ENCODE measurements at places on chromosomes 13 and 19.

- no peak for DNase-seq
These were observed 228.4 kb downstream of the ENOX1 start for GRCh38 chr13:43558326-43558725.

- DNase-seq, result no peak
These were observed 6.3 kb downstream of the CALM3 start for GRCh38 chr19:46607448-46607841.

GRCh38 chr13:111046590-111047141 is 68.4 kb upstream of the ARHGEF7 start:
- no peak for DNase-seq

DNA sequence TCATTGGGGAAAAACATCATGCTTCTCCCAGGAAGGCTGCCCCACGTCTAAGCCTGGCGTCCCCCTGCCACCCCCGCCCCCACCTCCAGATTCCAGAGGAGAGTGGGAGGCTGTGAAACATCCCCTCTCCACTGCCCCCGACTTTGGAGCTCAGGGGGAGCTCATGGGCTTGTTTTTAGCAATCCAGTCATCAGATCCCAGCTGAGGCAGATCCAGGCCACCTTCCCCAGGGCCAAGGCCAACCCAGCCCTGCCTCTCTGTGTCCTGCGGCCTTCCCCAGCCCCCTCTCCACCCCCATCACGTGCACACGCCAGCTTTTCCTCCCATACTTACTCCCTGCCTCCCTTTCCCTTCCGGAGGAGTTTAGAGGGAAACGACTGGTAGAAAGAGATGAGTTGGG is 38.8 kb downstream of the SHISA2 start:
- no peak for DNase-seq

GRCh38 chr13:109990296-109990695 is 203.9 kb upstream of the IRS2 start:
- DNase-seq, result no peak

GRCh38 chr13:30654430-30654829 is 36.7 kb downstream of the USPL1 start:
- DNase-seq, result no peak

DNA sequence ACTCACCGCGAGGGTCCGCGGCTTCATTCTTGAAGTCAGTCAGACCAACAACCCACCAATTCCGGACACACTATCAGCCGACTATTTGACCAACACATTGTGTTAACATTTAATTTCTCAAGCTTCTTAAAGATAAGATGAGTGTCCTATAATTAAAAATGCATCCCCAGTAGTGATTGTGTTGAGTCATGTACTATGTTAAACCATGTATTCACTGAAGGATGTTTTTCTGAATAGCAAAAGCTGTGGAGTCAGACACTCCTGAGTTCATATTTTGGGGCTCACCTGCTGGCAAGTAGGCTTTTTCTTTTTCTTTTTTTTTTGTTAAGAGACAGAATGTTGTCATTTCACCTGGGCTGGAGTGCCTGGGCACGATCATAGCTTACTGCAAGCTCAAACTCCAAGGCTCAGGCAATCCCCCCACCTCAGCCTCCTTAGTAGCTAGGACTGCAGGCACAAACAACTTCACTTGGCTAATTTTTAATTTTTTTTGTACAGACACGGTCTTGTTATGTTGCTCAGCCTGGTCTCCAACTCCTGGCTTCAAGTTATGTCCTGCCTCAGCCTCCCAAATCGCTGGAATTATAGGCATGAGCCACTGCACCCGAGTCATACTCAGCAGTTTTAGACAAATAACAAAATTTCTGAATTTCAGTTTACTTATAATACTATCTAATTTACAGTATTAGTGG is 606.9 kb downstream of the PCDH9 start:
- DNase-seq, result no peak

- DNase-seq, result no peak
These were observed 179.8 kb downstream of the PRR20E start for GRCh38 chr13:57346786-57347185.

DNA sequence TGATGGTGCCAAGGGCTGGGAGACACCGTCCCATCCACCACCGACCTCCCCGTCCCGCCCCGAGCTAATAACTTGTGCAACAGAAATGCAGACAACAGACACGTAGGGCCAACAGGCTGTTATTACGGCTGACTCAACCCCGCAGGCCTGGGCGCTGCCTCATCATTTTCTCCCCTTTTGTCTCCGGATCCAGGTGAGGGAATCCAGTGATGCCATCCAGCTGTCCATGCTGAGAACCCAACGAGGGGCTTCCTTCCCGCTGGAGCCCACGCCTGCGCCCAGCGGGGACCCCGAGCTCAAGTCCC is 6.4 kb upstream of the DIRAS1 start:
- DNase-seq, result no peak

DNA sequence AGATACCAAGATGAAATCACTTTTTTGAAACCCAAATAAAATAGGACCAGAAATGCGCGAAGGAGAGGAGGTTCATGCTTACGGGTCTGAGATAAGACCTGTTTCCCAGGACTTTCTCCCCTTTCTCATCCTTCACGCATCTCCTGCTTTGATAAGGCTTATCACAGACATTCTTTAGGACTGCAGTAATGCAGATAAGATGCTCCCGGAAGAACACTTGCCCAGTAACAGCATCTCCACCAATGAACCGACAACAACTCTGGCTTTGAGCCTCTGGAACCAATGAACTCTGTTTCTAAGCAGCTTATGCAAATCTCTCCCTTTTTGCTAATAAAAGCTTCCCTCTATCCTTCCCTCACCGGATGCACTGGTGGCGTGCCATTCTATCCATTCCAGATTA is 783.4 kb upstream of the ARGLU1 start:
- DNase-seq, result no peak

GRCh38 chr19:12788682-12789097 is 2.6 kb upstream of the JUNB start:
- DNase-seq, result peak; percentile 79

DNA sequence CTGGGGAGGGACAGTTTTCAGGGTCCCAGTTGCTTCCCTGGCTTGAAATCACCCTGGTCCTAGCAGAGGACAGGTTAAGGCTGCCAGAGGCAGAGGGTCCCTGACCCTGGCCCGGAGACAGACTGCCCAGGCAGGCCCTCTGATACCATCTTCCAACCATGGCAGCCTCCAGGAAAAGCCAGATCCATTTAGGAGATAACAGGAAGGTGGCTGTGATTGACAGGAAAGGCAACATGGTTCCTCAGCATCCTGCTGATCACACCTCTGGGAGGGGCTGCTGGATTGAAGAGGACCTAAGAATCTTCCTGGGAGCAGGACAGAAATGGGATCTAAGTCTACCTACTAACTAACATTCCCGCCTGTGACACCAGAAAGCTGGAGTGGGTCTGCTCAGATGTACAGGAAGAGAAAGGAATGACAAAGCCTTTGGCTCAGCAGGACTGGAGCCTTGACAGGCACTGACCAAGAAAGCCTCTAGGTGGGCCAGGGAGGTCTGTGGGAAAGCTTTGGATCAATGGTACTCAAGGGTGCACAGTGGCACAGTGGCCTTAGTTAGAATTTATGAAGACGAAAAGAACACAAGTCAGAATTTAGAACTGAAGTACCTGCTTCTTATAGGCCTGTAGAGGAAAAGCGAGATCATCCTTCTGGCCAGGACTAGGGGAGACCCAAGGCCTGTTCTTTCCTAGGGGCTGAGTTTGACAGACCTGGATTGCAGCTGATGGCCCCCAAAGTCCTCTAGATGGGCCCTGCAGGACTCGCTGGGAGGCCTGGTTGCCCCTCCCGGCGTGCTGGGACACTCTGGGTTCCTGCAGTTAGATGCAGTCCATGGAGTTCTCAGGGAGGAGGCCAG is 2.3 kb upstream of the PRKACA start:
- DNase-seq, result no peak

DNA sequence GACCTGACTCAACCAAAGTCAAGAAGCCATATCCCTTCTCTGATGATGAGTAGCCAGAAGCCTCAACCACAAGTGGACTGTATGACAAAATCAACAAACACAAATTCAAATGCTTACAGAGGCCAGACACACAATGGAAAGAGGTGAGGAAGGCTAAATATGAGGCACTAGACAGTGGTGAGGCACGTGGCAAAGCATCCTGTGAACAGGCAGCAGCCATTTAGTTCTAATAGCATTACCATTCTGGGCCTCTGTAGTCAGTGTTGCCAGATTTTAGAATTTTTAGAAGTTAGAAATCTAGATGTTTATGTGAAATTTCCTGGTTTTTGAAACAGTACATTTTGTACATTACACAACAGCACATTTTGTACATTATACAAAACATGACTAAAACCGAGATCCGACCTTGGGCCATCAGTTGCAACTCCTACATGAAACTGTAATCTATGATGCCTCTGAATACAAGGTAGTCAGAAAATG is 403.3 kb downstream of the COG6 start:
- no peak for DNase-seq

GRCh38 chr13:101271681-101272245 is 144.5 kb downstream of the NALCN start:
- DNase-seq, result no peak

GRCh38 chr19:50909240-50910070 is 1.7 kb downstream of the KLK4 start:
- no peak for DNase-seq

DNA sequence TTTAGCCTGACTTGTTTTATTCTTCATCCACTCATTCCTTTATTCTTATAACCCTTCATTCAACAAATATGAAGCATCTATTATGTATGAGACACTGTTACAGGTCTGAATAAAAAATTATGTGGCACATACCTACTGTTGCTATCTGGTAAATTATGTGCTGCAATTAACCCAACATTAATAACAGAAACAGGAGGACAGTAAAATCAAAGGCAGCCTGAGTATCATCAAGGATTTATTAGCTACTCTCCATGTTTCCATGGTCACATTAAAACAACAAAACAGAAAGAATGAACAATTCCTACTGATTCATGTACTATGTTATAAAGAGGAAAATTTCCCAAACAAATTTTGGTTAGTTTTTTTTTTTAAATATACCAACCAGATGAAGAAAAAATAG is 43.9 kb downstream of the RAP2A start:
- DNase-seq, result no peak

DNA sequence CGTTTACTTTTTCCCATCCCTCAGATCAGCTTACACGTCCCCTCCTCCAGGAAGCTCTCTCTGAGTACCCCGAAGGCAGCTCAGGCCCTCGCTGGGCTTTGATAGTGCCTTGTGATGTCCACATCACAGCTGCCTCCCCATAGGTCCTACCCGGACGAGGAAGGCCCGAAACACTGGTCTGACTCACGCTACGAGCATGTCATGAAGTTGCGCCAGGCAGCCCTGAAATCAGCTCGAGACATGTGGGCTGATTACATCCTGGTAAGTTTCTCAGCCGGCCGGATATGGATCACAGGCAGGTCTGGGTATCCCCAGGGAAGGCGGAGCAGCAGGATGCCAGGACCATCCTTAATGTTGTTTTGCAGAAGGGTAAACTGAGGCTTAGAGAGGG is 4.8 kb downstream of the COLGALT1 start:
- peak; percentile 46 for DNase-seq

GRCh38 chr19:11383706-11384048 is 437 bp downstream of the EPOR start:
- DNase-seq, result no peak

- peak; percentile 39 for DNase-seq
These were observed 15.3 kb downstream of the GADD45B start for GRCh38 chr19:2491130-2491801.

- no peak for DNase-seq
These were observed 3.0 kb downstream of the PROZ start for GRCh38 chr13:113161433-113161832.

DNA sequence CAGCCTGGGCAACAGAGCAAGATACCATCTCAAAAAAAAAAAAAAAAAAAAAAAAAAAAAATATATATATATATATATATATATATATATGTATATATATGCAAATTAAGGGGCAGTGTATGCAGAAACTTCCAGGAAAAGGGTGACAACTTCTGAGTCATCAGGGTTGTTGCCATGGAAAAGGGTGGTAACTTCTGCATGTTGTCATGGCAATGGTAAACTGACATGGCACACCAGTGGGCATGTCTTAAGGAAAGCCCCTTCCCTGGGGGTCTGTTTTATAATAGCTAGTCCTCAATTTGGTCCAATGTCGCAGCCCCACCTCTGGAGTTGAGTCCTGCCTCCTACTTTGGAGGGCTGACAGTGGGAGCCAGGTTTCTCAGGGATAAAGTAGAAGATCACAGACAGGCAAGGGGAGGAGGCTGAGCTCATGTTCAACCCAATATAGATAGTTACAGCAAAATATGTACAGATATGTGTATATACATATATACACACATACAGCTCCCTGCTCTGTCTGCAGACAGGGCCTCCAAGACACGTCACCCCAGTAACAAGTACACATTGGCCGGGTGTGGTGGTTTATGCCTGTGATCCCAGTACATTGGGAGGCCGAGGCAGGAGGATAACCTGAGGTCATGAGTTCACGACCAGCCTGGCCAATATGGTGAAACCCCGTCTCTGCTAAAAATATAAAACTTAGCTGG is 7.2 kb upstream of the FCHO1 start:
- no peak for DNase-seq

DNA sequence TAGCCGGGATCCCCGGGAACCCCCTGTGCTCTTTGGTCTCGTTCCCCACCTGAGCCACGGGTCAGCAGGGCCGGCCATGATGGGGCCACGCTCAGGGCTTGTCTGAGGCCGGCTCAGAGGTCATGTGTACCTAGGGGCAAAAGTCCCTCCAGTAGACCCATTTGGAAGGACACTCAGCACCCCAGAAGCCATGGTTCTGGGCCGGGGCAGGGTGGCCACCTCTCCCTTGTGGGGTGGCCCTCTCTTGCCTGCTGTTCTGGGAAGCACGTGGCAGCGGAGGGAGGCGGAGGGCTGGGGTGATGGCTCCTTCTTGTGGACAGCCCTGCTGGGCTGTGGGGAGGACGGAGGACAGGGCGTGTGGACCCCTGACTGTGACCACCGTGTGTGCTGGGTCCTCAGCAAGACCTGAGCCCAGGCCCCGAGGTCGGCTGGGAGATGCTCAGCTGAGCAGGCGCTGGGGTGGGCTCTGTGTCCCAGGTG is 6.4 kb upstream of the PEAK3 start:
- no peak for DNase-seq

- peak; percentile 53 for DNase-seq
These were observed 38.8 kb upstream of the GATAD2A start for GRCh38 chr19:19366434-19367396.

- DNase-seq, result no peak
These were observed 91.0 kb upstream of the SLC15A1 start for GRCh38 chr13:98843482-98843877.

- DNase-seq, result no peak
These were observed 119.5 kb downstream of the TUBA3C start for GRCh38 chr13:19062019-19062646.

GRCh38 chr19:52748336-52748950 is 13.6 kb upstream of the ZNF611 start:
- DNase-seq, result peak; percentile 38

All from uterus (tissue), 4 donors.